NCI-H1105 treated with DMSO at 0.1 percent for 48 hours (cell line): ENCODE measurements at places on chromosomes 1 and 21.

DNA sequence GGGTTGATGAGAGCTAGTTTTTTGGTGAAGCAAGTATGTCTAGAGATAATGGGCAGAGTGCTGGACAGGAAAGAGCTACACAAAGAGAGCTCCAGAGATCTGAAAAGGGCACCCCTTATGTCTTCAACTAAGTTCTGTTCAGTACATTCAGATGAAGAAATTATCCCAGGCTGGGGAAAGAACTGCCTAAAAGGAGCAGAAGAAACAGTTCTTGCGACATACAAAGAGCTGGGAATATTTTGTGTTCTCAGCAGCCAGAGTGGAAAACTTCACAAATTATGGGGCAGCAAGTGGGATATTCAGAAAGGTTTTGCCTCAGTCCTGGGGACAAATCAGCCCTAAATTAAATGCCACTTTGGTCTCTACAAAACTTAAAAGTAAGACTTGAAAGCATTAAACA lies 17.4 kb upstream of the CCN1 start:
- no peak for DNase-seq

- no peak for DNase-seq
These were observed 423.6 kb downstream of the HLX start for GRCh38 chr1:221302810-221303209.

- no peak for DNase-seq
These were observed 39.3 kb downstream of the MAGI3 start for GRCh38 chr1:113429461-113430153.

DNA sequence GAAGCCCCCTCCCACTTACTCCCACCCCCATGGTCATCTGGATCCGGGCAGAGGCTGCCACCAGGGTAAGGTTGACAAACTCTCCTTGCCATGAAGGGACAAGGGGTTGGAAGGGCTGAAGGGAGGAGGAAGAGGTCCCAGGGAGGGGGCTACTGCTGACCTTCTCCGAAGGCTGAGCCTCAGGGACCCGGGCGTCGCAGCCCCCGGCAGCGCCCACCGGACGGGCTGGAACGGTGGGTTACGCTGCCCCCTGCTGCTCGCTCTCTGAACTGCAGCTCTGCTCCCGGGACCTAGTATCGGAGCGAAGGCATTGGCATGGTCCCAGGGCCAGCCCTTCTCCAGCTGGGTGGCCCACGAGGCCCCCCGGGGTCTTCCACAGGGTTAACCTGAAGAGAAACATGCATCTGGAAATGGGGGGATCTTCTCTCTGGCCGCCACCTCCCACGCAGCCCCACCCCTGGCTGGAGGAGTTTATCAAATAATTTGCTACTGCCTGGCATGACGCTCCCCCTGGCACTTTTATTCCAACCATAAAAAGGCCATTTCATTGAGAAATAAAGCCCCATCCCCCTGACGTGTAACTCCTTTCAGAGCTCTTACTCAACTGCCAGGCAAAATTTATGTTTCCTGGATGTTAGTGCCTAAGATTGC lies 70.4 kb upstream of the TARDBP start:
- peak; percentile 34 for DNase-seq

GRCh38 chr1:167819849-167820683 lies 93.9 kb downstream of the ADCY10 start:
- DNase-seq: no peak

GRCh38 chr1:4020449-4020848 lies 120.4 kb upstream of the C1orf174 start:
- DNase-seq: no peak

- DNase-seq: no peak
These were observed 35.5 kb downstream of the TOMM20 start for GRCh38 chr1:235093013-235093695.

DNA sequence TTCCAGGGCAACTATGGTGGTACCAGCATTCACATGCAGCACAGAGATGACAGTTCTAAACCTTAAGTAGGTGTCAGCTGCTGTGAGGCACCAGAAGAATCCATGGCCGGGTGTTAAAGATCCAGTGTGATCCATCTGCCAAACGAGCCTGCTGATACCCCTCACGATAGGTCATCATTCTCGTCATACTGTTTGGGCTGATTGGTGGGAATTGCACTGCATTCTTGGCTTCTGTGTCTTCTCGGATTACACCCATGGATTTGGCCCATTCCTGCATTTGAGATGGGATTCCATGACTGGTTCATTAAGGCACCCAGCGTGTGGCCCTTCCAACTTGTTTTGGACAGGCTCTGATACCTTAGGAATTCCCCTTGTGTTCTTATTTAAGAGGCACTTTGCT lies 55.2 kb downstream of the ST6GALNAC3 start:
- no peak for DNase-seq

- no peak for DNase-seq
These were observed 29.9 kb upstream of the POU3F1 start for GRCh38 chr1:38076455-38076854.

- DNase-seq: no peak
These were observed 595 bp downstream of the GLUL start for GRCh38 chr1:182391028-182391361.

GRCh38 chr1:237795558-237795957 lies 95.2 kb downstream of the ZP4 start:
- DNase-seq: no peak

DNA sequence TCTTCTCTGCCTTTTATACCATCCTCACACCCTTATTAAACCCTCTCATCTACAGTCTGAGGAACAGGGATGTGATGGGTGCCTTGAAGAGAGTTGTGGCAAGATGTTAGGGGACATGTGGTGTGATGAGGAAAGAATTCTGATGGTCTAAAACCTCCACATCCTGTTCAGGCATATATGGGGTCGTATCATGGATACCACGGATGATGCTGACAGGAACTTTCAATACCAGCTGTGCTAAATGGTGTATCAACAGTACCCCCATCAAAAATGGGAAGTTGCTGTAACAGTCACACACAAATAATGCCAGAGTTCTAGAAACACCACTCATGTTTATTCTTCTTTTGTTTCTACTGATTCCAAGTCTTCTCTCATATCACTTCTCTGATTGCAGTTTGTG lies 12.9 kb downstream of the OR2T6 start:
- no peak for DNase-seq
